ENCODE measurements at places on chromosomes 3 and 15.

GRCh38 chr3:74537164-74537563 lies 77.3 kb downstream of the CNTN3 start:
- peak; percentile 66 for DNase-seq

- no peak for DNase-seq
These were observed 339.2 kb upstream of the ONECUT1 start for GRCh38 chr15:53129121-53129904.

- no peak for DNase-seq
These were observed 25.3 kb downstream of the LRRC57 start for GRCh38 chr15:42523331-42523730.

DNA sequence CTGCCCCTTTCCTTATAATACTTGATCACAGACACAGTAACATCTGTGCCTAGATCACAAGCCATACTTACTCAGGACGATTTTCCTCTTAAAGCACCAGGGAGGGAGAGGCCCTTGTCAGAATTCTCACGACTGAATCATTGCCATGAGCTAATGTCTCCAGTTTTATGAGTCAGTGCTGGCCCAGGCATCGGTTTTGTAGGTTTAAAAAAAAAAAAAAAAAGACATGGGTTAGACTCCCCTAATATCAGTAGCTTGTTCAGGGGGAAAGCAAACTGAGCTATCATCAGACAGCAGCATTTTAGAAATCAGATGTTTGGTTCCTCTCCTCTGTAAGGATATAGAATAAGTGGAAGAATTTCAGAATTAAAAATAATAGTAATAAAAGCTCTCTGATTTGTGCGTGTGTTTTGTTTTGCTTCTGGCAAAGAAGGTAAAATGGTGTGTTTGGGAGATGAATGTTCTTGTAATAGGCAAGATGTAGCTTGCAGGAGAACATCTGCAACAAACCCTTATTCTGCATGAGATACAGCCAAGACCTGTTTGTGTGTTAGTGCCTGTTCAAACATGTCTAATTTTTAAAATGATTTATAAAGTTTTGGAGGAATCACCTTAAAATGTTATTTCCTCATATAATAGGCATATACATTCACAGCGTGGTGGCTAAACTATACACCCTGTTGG lies 193.6 kb downstream of the TP63 start:
- peak; percentile 71 for DNase-seq

GRCh38 chr3:99895131-99895696 lies 77.6 kb downstream of the CMSS1 start:
- no peak for DNase-seq

DNA sequence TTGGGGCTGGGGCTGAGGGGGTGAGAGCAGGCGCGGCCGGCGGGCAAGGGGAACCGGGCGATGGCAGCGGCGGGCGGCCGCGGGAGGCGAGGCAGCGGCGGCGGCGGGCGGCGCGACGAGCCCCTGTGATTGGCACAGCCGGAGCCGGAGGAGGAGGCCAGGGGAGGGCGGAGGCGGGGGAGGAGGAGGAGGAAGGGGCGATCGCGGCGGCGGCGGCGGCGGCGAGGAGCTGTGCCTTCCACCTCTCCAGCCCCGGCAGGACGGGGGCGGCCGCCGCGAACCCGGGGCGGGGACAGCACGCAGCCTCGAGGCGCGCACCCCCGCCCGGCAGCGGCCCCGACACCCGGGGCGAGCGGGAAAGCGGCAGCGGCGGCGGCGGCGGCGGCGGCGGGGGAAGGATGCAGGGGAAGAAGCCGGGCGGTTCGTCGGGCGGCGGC lies at the start of gene SLCO3A1:
Gene SLCO3A1 (plus strand): TSS at position 198 of the 437 bp plus-strand sequence.
- no peak for DNase-seq

DNA sequence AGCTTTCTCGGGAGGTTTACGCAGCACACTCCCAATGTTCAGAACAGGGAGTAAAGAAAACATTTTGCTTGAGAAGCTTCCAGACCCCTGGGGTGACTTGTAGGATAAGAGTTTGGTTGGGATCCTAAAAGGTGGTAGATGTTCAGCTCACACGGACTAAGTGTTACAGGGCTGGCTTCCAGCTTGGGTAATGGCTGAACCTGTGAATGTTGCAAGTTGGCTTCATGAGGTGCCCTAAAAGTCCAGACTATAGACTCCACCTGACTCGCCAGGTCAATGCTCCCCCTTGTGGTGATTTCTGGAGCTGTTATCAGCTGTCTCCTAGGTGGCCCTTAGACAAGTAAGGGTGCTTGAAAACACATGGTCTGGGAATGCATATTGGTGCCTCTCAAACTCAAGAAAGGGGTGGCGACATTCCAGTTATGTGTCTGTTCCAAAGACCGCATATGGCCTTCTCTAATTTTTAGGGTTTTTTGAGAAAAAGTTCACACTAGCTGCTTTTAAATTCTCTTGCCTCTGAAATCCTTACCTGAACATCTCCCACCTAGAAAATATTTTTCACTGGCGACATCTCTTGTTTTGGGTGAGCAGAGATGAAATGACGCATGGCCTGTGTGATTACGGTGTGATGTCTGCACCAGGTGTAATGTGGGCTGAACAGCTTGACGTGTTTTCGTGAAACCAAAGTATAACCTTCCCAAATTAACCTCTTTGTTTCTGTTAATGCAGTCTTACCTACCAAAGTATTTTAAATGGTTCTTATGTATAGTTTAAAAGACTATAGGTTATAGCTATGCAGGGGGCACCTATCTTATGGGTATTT lies 175.7 kb upstream of the KBTBD8 start:
- no peak for DNase-seq

GRCh38 chr15:68598171-68599152 lies 19.7 kb downstream of the CORO2B start:
- no peak for DNase-seq

DNA sequence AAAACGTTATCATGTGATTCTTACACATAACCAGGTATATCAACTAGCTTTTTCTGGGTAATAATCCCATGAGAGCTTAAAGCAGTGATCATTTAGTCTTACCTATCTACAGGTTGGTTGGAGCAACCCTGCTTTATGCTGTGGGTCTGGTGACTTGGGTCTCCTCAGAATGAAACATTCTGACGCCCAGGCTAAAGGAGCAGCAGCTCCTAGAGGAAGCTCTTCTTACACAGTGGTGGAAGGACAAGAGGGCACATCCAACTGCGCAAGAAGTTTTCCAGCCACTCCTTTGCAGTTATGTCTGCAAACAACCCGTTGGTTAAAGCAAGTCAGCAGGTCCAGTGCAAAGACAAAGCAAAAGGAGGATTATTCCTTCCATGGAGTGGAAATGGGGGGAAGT lies 377.5 kb downstream of the EDEM1 start:
- DNase-seq: no peak

- DNase-seq: no peak
These were observed 101.9 kb downstream of the GLDN start for GRCh38 chr15:51443282-51443914.

All from AG09309 (cell line).